GF-D8 (cell line): ENCODE measurements at places on chromosomes 5 and 9.

GRCh38 chr5:4229414-4230292 lies 634.0 kb downstream of the IRX1 start:
- no peak for DNase-seq

DNA sequence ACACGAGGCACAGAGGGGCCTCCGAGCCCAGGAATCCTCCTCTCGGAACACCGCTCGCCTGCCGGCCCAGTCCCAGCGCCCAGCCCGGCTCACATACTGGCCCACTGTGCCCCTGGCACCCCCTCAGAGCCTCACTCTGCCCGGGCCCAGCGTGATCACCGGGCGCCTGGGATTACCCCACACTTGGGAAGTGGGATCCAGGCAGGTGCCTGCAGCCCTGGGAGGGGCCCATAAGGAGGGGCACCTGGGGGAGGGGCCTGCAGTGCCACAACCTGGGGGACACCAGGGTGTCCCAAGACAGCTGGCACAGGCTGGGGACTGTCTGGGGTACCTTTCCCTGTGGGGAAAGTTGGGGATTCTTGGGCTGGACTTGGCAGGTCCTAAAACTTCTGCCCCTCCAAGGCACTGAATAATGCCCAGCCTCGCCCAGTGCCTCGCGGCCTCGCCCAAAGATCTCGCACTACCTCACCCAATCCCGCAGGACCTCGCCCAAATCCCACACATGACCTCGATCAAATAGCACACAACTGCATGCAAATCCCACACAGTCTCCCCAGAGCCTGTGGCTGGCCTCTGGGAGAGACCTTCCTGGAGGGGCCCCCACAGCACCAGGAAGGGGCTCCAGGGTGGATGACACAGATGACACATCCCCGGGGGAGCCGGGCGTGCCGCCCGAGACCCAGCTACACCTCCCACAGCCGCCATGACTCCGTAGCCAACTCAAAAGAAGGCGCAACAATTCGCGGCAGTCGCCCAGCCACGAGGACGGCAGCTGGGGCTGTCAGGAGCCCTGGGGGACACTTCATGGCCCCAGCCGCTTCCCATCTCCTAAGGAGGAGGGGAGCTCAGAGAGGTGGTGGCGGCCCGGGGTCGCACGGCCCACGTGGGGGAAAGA lies 13.7 kb downstream of the NOTCH1 start:
- DNase-seq = no peak

GRCh38 chr9:93612796-93613154 lies 36.4 kb downstream of the PHF2 start:
- no peak for DNase-seq

DNA sequence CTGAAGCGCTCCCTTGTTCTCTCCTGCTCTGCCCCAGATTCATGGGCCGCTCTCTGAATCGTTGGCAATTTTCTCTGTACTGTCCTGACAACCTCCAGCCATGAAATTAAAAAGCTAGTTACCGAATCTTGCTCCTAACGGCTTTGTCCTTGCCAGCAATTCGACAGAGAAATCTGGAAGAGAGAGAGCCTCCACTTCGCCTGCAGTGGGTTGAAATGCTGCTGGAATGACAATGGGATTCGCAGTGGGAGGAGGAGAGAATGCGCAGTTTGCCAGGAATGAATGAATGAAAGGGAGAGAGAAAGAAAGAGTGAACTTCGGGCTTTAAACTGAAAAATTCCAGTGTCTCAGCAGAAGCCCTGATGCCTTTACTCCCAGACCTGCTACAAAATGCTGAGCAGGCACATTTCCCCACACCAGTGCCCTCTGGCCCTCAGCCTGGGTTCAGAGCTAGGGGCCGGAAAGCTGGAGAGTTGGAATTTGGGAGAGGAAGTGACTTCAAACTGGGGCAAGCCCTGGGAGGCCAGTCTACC lies 11.5 kb upstream of the BOD1 start:
- no peak for DNase-seq

DNA sequence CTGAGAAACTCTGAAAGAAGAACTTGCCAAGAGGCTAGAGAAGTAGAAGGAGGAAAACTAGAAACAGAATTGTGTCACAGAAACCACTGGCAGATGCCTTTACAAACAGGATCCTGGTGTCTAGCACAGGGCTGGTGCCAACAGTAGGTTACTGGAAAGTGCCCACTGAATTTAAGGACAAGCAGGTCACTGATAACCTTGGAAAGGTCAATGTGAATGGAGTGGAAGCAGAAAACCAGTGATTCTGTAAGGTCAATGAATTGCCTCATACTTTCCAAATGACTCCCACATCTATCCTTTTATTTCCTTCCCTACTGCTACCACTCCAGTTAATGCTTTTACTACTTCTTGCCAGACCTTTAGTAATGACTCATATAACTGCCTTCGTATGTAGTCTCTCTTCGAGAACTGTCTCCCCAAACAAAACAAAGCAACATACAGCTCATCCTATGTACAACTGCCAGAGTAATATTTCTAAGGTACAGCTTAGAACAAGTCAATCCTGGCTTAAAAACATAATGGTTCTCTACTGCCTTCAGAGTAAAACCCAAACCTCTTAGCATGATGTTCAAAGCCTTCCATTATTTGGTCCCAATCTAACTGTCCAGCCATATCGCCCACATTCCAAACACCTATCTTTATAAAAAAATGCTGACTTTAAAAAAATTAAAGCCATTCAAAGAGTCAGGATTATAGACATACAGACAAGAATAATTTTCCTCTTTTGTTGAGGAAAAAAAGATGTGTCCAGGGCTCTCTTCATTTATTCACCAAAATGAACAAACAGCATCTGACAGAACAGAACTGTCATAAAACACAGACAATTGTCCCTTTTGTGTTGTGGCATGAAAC lies 52.5 kb downstream of the NR3C1 start:
- peak; percentile 41 for DNase-seq

- no peak for DNase-seq
Observed at GRCh38 chr9:105416840-105417239, 31.0 kb upstream of the FSD1L start.

DNA sequence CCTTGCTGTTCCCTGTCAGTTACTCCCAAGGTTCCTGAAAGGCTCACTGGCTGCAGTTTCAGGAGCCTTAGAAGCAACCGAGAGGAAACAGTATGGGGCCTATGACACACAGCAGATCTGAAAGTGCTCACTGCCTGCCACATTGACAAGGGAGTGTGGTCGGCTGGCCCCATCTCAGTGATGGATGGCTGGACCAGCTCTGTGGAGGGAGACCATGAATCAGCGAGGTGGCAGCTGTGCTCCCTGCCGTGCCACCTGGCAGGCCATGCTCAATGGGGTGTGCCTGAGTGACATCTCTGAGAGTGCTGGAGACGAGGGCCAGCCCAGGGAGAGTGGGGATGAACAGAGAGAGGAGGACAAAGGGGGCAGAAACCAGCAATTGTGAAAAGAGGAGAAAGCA lies 49.1 kb downstream of the DOCK2 start:
- no peak for DNase-seq

DNA sequence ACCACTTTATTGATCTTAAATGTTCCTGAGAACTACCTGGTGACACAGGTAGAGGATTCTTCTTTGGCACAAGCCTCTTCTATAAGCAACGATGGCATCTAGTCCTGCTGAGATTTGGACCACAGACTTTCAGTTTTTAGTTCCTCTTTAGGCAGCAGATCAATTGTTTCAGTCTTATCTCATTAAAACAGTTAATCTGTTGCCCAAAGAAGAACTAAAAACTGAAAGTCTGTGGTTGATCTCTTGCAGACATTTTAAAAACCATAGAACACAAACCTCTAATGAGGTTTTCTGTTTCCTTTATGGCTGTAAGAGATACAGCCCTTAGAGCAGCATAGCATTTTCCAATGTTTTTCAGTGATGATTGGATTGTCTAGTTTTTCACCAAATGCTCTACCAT lies 480.9 kb downstream of the MTRR start:
- DNase-seq = no peak

DNA sequence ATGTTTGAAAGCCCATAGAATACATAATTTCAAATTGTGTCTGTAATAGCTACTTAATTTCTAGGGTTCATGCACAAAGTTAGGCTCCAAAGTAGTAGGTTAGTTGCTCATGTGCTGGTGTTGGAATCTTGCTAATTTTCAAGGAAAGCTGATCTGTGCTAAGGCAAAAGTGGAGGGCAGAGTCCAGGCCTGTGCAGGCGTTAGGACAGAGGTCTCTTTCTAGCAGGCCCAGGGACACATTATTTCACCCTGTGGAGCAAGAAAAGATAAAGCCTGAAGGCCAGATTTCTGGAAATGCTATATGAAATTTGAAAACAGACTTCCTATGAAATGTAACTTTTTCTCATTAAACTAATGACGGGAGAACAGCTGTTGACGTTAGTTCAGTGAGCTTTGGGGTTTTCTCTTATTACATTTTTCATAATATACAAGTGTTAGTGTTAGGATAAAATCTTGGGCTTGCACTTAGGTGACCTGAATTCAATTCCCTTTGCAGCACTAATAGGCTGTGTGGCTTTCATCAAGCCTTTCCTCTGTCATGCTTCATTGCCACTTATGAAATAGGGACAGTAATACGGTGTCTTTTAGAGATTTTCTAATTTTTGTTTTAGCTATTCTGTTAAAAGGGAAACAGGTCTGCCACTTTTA lies 196.7 kb upstream of the HAPLN1 start:
- DNase-seq = no peak

DNA sequence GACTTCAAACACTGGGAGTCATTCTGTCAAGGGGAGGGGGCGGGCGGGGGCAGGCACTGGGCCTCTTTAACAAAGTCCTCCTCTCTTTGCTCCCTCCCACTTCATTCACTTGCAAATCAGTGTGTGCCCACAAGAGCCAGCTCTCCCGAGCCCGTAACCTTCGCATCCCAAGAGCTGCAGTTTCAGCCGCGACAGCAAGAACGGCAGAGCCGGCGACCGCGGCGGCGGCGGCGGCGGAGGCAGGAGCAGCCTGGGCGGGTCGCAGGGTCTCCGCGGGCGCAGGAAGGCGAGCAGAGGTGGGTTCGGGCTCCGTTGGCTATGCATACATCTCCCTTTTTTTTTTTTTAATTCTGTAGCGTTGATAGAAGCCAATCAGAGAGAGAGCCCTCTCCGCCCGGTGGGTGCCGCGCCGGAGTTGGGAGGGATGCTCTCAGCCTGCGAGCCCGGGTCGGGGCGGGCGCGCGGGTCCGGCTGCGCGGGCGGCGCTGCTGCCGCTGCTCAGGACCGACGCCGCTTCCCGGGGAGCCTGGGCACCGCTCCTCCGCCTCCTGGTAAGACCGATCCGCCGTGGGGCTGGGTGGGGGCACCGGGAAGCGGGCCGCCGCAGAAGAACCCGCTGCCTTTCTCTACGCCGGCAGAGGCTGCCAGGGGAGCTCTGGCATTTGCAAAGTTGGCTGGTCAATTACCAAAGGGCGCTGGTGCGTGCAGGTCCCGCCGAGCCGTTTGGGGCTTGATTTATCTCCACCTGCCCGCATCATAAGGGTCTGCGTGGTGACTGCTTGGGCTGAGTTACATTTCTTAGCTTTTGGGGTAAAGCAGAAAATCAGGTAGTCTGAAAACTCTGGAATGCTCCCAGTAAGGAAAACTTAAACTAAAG lies at the start of gene CDH6:
Gene CDH6, plus strand, starts transcription at position 96 of the 877 bp plus-strand sequence. CDS start 73,788 bp downstream, outside the sequence.
- DNase-seq = no peak

DNA sequence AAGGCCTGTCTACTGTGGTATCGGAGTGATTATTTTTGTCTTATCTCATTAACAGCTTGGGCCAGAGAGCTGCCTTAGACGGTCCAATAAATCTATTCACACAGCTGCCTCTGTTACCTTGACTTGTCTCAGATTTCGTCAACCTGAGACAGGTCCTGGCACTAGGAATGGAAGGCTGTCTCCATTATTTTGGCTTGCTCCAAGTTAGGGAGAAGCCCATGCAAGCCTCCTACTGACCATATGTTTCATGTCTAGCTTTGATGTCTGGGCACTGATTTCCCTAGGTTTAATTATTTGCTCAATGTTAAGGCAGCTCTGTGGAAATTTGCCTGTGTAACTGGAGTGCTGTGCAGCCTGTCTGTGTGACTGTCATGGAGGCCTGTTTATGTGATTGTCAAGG lies 12.4 kb upstream of the RALGPS1 start:
- DNase-seq = no peak

GRCh38 chr5:35338157-35338453 lies 107.8 kb upstream of the PRLR start:
- DNase-seq = no peak

DNA sequence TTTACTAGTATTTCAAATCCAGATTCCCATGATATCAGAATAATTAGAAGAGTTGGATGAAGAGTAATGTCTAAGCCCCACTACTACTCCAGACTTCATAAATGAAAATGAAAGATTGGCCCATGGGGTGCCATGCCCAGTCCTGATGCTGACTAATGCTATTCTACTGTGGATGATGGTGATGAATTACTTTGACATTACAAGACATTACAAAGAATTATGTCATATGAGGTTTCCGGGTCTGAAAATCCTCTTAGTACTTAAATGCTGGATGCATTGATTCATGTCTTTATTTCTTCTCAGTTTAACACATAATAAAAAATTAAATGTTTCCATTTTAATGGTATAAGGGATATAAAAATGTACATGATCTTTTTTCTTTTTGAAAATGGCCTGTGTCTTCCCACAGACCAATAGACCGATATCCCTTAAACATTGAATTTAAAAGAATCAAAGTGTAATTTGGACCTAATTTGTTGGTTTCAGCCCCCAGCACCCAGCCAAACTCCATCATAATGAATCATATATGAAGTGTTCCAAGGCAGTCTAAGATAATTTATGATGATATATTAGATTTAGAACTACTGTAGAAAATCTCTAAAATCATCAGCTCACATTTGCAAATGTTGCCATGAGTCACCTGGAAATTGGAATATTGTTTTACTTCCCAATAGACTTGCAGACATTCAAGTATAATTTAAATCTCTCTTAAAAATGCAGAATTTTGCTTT lies 223.6 kb upstream of the SGCD start:
- DNase-seq = no peak

DNA sequence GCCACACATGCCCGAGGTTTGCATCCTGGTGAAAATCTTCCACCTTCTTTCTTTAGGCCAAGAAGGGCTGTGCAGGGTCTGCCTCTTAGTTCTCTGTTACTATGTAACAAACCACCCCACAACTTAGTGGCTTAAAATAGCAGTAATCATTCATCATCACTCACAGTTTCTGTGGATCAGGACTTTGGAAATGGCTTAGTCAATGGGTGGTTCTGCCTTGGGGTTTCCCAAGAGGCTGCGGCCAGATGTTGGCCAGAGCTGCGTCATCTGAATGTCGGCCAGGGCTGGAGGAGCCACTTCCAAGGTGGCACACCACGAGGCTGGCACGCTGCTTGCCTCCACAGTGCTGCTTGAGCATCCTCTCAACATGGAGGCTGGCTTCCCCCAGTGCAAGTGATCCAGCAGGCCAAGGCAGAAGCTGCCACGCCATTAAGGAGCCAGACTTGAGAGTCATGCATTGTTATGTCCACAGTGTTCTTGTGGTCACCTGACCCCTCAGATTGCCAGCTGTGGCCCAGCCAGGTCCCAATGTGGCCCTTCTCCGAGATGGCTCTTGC lies 135.2 kb downstream of the RXRA start:
- no peak for DNase-seq
